ENCODE measurements at places on chromosomes 7 and 10. TPM values are rescaled to one million over a fixed set of nuclear protein-coding genes. Genes with fewer than 3 reads are reported as not detected.

Gene IFIT1B
- not detected for total RNA-seq

Gene SH2D4B
- not detected for total RNA-seq

GRCh38 chr10:128884496-128885072 is 582.5 kb upstream of the MGMT start:
- no peak for DNase-seq

- peak; percentile 2 for DNase-seq
Observed at GRCh38 chr7:87152897-87153641, 816 bp downstream of the DMTF1 start.

- no peak for DNase-seq
Observed at GRCh38 chr7:22909917-22910316, 87.3 kb upstream of the TOMM7 start.

DNA sequence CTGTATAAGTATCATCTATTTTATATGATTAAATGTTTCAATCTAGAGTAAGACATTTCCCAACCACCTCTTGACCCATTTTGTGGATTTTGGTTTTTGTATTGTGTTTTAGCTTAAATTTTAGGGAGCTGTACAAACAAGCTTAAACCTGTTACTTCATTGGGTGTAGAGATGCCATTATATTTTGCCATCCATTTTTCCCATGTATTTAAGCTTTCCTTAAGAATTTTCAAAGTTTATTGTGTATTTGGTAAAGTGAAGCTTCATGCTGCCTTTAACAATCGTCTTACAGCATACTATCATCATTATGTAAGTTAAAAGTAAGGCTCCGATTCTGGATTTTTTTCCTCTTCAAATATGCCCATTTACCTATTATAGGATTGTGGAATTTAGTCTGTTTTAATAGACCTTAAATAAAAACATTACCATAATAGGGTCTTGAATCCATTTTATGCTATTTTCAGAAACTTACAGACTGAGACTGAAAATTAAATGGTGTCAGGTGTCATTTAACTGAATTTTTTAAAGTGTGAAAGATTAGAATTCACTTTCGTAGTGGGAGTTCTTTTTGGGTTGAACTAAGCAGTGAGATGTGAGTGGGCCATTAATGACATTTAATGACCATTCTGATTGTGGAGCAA is 2.2 kb downstream of the KMT2E start:
- no peak for DNase-seq

DNA sequence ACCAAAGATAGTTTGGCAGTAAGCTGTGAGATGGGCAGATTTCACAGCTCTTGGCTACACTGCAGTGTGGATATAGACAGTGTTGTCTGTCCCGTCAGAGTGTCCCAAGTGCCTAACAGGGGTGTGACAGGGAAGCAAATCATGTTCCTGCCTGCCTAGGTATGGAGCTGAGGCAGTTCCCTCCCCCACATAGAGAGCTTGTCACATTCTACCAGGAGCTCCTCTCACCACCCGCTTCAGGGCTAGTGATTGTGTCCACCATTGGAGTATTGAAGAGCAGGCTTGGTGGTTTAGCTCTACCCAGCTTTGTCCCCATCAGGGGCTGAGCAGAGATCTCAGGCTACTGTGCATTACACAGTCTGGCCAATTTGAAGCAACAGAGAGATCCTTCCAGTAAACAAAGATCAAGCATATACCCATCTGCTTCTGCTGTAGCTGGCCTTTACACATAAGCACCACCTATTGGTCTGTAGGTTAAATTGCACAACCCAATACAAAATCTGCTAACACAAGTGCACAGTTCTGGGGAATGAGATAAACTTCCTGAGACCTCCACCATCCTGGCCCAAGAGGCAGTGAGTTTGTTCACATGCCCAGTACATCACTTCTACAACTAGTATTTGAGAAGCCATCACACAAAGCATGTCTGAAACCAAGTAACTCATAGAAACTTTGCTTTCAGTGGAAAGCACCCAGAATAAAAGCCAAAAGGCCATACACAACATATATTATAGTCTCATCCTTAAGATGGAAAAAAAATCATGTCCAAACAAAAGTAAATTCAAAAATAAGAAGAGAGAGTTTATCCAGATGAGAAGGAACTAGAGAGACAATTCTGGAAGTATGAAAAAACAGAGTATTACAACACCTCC is 67.3 kb downstream of the GLCCI1 start:
- peak; percentile 44 for DNase-seq

DNA sequence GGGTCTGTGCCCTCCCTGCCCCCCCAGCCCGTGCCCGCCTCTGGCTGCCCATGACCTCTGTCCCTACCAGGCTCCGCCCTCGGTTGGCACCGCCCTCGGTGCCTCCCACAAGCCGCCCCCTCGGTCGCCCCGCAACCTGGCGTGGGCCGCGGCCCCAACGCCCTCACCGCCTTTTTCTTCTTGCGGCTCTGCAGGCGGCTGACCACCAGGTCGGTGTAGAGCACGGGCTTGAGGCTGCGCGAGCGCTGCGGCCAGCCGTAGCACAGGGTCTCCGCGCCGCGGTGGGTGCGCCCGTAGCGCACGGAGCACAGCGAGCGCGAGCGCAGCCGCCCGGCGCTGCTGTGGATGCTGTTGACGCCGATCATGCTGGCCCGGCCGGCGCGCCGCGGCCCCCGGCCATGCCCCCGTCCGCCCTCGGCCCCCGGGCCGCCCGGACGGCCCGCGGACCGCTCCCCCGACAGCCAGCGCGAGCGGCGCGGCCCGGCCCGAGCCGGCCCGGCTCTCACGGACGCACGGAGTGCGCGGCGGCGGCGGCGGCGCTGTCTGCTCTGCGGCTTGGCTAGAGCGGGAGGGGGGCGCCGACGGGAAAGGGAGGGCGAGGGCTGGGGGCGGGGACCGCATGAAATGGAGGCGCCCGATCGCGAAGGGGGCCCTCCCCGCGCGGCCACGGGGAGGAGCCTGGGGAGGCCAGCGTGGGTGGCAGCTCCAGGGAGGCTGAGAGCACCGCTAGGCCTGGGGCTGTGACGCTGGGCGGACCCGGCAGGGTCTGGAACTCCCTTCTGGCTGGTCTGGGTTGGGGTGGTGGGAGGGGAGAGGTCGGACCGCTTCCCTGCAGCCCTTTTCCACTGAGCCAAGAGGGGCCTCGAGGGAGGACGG is 9.6 kb downstream of the PSD start:
- no peak for DNase-seq

DNA sequence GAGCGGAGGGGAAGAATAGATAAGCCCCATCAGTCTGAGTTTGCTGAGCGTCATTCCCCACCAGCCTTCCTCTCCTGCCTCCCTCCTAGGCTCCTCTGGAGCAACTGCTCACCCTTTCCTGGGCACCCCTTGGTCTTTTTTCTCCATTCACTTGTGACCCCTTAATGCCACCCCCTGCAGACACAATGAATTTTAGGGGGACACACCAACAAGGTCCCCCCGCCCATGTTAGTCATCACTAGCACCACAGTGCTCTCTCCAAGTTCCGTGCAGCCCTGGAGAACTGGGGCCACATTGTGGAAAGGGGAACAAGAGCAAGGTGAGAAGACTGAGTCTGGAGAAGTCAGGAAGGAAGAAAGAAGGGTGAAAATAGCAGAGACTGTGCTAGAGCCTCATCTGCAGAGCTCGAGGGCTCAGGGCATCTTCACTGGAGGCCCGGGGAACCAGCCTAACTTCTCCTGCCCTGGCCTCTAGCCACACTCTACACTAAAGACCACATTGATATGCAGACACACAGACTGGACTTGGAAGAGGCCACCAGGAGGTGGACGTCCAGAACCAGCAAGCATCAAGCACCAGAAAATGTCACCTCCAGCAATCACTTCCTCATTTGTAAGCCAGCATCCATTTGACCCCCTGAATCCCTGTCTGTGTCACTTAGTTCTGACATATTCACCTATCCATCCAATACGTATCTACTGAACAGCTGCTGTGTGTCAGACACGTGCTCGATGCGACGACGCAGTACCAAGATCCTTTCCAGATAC is 17.5 kb downstream of the RGR start:
- no peak for DNase-seq

Gene HMX2
- not detected for total RNA-seq

GRCh38 chr7:46649876-46650275 is 728.8 kb upstream of the IGFBP3 start:
- DNase-seq = no peak

DNA sequence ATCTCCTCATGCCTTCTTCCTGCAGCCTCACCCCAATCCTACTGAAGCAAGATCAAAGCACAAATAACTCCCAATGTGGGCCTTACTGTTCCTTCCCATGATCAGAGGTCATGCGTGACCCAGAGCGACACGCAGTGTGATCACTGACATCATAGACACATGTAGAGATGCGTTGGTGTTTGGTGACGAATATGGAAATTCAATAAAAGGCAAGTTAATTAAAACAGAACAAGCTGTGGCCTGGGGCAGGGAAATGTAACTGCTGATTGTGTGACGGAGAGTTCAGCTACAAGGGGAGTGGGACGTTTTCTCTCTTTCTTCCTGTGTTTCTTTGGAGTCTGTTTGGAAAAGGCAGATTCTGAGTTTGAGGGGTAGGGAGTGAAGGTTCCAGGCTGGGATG is 34.8 kb upstream of the CARD11 start:
- DNase-seq = no peak

- no peak for DNase-seq
Observed at GRCh38 chr7:92723943-92724342, 112.4 kb downstream of the CDK6 start.

Gene SORBS1
- total RNA-seq = 16.8 TPM

GRCh38 chr10:126097558-126098225 is 201.3 kb downstream of the FANK1 start:
- peak; percentile 4 for DNase-seq

DNA sequence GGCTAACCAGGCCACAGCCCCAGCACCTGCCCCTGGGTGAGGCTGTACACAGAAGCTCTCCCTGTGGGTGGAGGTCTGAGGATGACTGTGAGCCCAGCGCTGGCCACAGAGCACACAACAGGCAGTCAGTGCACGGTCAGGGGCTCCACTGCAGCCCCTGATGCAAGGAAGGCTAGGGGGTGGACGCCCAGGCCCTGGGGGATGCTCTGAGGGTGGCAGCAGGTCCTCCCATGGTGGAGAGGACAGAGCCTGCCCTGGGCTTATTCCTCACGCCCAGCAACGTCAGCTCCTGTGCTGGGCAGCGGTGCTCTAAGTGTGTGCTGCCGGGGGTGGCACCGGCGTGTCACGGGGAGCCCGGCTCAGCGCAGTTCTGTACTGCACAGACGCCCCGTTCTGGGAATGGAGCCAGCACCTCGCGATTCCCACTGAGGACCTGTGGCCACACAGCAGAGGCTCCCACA is 223.2 kb downstream of the MAD1L1 start:
- DNase-seq = no peak

DNA sequence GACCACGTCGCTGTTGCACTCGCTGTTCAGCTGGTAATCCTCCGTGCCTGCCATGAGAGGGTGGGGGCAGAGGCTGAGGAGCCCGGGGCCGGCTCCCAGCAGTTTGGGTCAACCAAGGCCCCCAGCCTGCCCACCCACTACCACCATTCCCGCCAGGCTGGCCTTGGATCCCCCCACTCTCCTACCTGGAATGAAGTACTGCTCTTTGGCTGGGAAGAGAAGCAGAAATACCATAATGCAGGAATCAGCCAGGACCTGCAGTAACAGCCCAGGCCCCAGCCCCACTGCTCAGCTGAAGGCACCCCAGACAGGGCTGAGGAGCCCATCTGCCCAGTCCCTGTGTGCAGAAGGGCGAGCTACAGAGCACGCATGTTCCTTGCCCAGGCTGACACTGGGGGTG is 138.0 kb downstream of the SLIT1 start:
- no peak for DNase-seq

- DNase-seq = no peak
Observed at GRCh38 chr7:80087051-80087770, 47.4 kb upstream of the GNAI1 start.

DNA sequence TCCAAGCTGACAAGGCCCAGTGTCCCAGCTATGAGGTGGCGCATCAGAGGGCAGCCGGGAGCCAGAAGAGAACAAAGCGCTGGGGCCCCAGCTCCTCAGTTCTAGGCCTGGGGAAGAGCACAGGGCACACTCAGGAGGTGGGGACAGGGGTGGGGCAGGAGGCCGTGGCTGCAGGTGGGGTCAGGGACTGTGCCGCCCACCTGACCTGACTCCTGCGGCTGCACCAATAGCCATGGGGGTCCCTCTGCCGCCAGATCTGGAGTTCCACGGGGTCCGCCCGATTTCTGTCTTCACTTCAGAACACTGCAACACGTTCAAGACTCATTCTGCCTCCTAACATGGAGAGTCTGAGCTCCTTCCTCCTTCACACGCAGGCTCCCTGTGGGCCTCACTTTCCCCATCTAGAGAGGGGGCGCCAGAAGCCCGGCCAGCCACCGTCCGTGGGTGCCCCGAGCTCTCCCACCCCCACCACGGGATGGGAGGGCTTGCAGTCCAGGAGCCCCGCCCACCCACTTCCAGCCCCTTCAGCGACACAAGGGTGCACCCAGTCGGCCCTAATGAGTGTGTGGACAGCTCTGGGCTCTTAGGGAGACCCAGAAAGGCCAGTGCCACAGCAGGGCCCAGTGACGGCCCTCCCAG is 278.3 kb downstream of the MAD1L1 start:
- DNase-seq = no peak

GRCh38 chr10:117503244-117504205 is 39.0 kb upstream of the EMX2 start:
- DNase-seq = no peak

GRCh38 chr7:27119412-27119911 is 11.1 kb downstream of the HOXA4 start:
- DNase-seq = no peak

Gene TMEM213
- not detected for total RNA-seq

- no peak for DNase-seq
Observed at GRCh38 chr7:17062151-17063044, 180.6 kb upstream of the AGR3 start.

GRCh38 chr7:110090110-110090820 is 1000.7 kb upstream of the LRRN3 start:
- peak; percentile 37 for DNase-seq

- DNase-seq = no peak
Observed at GRCh38 chr7:79034730-79035129, 418.7 kb downstream of the MAGI2 start.

DNA sequence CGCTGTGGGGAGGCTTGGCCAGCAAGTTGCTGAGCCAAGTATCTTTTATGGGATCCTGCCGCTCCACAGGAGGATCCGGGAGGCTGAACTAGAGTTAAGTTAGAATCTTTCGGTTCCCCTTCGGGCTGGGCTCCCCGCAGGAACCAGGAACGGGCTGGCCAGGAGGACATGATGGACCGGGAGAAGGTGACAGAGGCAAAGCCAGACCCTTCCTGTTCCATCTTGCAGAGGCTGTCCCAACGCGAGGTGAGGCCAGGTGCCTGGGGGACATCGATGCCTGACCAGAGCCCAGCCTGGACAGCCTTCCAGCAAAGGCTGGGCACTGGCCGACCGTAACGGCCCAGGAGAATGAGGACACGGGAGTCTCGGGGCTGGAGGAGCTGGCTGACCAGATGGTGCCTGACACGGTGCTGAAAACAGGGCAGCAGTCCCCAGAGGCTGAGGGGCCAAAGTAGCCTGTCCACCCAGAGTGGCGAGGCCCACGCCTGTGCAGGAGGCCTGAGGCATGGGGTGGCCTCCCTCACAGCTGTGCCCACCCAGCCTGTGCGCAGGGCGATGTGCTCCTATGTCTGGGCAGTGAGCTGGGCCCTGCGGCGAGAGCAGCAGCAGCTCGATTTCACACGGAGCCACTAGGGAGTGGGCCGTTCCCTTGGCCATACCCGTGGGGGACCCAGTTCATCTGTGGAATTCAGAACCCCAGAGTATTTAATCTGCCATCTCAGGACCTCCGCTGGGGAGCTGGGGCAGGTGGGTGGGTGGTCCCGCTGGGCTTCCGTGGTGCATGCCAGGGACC is 1.8 kb upstream of the PAOX start:
- DNase-seq = no peak

Data from HepG2 (cell line).